Fibroblast of villous mesenchyme (primary cell): ENCODE measurements at places on chromosomes 11 and 22.

- no peak for DNase-seq
These were observed 53.3 kb downstream of the CACNA1I start for GRCh38 chr22:39623603-39624500.

DNA sequence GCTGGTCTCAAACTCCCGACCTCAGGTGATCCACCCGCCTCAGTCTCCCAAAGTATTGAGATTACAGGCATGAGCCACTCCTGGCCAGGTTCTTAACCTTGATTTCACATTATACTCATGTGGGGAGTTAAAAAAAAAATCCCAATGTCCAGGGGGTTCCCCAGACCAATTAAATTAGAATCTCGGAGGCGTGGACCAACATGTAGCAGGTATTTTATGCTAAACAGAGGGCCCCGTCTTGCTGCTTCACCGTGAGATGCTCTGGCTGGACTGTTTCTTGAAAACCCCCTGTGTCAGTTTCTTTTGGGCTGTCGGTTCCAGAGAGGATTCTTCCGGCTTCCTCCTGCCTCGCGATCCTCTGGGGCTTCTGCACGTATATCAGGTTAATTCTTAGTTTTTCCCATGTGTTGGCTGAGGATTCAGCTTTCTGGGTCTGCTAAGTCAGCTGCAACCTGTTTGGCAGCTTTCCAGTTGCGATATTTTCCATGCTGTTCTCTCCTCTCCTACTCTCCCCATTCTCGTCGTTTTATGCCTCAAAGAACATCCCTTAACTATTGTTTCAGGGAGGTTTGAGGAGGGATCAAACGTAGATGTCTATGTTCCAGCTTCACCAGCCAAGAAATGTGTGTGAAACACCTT, 50.6 kb upstream of the ACCSL start:
- DNase-seq = no peak

DNA sequence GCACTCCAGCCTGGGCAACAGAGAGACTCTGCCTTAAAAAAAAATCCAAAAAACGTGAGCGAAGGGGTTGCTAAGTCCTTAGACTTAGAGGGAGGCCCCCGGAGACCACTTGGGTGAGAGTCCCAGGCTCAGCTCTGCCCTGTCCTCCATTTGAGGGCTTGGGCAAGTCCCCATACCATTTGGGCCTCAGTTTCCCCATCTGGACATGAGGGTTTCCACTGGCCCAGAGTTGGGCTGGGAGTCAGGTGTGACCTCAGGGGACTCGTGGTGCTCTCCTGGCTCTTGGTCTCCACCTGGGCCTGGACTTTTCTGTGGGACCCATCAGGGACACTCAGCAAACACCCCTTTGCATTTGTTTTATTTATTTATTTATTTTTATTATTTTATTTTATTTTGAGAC, 35.2 kb upstream of the CSNK1E start:
- DNase-seq = no peak

- no peak for DNase-seq
These were observed 33.9 kb downstream of the TST start for GRCh38 chr22:36985211-36985889.

DNA sequence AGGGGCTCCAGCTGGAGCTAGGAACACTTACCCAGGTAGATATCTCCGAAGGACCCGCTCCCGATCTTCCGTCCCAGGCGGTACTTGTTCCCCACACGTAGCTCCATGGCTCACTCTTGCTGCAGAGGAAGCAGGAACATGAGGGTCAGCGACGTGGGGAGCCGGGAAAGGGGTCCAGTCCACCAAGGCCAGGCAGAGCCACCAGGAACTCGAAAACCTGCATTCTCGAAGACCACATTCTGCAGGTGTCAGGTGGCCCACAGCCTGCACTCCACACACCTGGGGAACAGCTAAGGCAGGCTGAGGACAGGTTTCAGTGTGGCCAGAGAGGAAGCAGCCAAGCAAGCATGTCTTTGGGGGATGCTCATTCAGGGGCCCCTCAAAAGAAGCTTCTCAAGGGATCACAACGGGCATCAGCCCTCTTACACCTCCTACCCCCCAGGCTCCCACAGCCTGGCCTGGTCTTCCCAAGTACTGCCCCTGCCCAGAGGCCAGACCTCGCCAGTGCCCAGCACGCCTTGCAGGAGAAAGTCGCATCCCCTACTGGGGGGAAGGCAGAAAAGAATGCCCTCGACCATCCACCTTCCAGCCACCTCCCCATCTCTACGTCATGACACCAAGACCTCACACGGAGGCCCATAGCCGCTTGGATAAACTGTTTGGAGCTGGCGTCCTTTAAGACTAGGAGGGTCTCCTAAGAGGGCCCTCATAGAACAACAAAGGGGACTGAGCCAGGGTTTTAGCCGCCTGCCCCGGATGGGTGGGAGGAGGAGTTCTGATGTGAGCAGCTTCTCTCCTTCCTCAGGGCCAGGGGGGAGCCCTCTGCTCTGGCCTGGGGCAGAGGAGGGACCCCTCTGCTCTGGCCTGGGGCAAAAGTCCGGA, 2.9 kb downstream of the CSNK1E start:
- DNase-seq = peak; percentile 62

DNA sequence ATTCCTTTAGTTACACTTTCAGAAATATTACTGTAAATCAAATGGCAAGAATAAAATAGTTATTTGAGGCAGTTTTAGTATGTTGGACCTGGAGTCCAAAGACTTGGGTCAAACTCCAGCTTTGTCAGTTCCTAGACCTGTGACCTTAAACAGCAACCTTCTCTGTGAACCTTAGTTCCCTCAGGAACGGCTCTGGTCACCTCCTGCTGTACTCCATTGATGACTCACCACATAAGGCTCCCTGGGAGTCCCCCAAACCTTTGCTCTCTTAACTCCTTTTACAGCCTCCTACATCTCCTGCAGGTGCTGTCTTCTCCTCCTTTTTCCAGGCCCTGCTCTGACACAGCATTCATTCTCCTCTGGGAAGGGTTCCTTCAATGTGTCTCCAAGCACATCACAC, 29.1 kb downstream of the LIMK2 start:
- DNase-seq = no peak
